ENCODE measurements at places on chromosomes 4 and X.

- DNase-seq: no peak
Observed at GRCh38 chr4:110208419-110208818, 10.0 kb upstream of the ELOVL6 start.

DNA sequence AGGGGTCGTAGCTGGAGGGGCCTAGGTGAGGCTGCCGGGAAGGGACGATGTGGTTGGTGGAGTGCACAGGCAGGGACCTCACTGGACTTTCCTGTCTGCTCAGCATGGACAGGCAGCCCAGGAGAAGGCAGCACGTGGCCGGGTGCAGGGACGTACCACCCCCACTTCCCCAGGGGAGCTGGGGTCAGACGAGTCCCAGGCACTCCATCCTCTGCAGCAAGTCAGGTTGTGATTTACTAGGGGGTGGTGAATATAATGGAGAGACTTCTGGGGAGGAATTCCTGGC, 1.5 kb upstream of the CTBP1 start:
- no peak for DNase-seq

DNA sequence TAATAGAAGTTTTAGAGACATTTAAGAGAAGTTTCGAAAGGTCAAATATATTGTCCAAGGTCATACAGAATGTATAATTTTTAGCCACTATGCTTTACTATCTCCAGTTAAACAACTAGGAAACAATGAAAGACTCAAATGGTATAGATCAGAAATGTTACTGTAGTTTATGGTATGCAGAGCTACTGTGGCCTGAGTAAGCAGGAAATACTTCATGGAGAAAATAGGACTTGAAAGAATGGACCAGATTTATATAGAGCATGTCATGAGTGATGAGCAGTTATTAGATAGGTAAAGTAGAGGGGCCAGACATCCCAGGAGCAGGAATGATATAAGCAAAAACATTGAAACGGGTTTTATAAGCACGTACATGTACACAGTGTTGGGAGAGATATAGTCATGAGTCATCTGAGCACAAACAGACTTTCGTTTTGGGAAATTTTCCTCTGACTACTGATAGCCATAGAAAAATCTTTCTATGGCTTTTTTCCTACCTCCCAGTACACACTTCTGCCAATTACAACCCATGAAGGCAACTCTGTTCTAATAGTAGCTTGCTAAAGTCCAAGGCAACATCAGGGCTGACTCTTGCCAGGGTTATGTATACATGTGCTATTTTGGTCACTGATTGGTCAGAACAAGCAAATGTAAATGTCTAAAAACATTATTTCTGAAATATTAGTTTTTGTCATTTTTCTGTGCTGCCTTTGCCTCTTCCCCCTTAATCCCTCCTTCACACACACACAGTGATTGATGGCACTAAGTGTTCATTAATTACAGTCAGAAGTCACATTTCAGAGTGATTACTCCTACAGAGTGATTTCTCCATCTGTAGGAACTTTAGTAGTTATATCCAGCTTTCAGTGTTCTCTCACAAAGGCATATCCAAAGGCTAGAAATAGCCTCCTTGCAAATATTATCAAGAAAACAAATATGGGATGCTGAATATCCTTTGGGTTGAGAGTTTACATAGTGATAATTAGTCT, 198.7 kb downstream of the ENOX2 start:
- DNase-seq: no peak

GRCh38 chr4:24768604-24769003, 26.8 kb upstream of the SOD3 start:
- no peak for DNase-seq

- no peak for DNase-seq
Observed at GRCh38 chr4:5365071-5366008, 314.1 kb downstream of the STK32B start.

GRCh38 chr4:175469514-175469913, 342.6 kb downstream of the GPM6A start:
- DNase-seq: no peak

GRCh38 chrX:118751950-118752783, 24.8 kb downstream of the IL13RA1 start:
- DNase-seq: no peak

DNA sequence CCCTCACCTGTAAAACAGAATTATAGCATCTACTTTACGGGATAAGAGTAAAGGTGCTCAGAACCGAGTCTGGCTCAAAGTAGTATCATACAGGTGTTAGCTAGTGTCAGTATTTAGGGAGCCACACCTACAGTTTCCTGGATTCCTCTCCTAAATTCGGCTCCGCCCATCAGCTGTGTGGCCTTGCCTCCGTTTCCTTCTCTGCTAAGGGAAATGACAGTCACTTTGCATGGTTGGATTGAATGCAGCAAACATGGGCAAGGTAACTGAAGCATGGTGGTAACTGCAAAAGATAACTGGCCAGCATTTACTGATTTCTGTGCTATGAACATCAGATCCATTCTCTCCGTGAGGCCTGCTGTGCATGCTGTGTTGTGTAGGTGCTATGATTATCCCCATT, 2.8 kb downstream of the PPP1R3F start:
- DNase-seq: no peak

GRCh38 chr4:35506161-35506560, 738.2 kb downstream of the ARAP2 start:
- no peak for DNase-seq

DNA sequence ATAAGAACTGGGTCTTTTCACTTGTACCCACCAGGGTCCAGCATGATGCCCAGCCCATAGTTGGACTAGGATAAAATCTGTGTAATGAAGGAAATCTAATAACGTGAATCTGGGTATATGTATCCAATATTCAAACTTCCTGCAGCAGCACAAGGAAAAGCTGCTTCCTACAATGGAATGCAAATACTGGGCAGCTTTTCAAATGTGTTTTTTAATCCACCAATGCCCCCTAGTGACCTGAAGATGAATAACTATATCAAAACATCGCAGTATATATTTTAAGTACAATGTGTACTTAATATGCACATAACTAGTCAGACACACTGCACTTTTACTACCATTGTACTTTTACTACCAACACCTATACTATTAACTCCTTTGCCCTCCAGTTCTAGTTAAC, 5.3 kb downstream of the APOO start:
- DNase-seq: no peak

- no peak for DNase-seq
Observed at GRCh38 chrX:41412261-41413081, 34.7 kb upstream of the NYX start.

GRCh38 chr4:81459228-81459627, 12.5 kb downstream of the RASGEF1B start:
- DNase-seq: no peak

DNA sequence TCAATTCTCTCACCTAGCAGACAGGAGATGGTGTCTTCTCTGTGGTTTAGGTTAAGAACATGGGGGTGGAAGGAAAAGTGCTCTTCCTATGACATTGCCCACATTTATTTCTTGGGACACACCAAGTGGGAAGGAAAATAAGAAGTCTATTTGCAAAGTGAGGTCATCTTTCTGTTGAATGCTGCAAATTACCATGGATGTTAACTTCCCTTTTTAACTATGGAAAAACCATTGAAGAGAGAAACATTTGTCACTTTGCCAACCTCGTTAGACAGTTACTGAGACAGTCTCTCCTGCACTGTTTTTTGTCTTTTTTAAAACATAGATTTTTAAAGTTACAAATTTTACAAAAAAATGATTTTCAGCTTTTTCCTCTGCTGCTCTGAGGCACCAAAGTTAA, 72.8 kb upstream of the BEND4 start:
- DNase-seq: no peak

DNA sequence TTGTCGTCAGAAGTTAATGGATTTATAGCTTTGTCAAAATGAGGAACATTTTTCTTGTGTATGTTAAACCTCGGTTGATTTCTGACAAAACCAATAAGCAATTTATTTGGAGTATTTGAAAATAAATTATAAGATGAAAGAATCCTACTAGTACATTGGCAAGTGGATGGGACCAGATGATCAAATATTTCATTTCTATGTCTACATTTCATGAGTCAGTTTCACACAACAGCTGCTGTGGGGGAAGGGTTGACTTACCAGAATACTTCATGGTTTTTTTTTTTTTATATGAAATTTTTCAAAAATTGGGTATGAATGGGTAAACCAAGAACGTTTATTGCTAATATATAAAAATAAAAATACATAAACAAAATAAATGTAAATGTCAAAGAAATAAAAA, 39.4 kb downstream of the RAPGEF2 start:
- no peak for DNase-seq

DNA sequence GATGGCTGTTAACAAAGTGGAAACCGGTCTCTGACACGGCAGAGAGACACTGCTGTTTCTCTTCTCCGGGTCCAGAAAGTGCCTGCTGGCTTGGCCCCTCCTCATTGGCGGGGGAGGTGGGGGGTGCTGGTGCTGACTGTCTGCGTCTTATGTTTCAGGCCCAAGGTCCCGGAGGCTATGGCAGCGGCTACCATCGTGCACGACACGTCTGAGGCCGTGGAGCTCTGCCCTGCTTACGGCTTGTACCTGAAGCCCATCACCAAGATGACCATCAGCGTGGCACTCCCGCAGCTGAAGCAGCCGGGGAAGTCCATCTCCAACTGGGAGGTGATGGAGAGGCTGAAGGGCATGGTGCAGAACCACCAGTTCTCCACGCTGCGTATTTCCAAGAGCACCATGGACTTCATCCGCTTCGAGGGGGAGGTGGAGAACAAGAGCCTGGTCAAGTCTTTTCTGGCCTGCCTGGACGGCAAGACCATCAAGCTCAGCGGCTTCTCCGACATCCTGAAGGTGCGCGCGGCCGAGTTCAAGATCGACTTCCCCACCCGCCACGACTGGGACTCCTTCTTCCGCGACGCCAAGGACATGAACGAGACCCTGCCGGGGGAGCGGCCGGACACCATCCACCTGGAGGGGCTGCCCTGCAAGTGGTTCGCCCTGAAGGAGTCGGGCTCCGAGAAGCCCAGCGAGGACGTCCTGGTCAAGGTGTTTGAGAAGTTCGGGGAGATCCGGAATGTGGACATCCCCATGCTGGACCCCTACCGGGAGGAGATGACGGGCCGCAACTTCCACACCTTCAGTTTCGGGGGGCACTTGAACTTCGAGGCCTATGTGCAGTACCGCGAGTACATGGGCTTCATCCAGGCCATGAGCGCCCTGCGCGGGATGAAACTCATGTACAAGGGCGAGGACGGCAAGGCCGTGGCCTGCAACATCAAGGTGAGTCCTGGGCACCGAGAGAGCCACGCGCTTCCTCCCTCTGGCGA, 2.2 kb downstream of the AKAP17A start:
- DNase-seq: no peak

DNA sequence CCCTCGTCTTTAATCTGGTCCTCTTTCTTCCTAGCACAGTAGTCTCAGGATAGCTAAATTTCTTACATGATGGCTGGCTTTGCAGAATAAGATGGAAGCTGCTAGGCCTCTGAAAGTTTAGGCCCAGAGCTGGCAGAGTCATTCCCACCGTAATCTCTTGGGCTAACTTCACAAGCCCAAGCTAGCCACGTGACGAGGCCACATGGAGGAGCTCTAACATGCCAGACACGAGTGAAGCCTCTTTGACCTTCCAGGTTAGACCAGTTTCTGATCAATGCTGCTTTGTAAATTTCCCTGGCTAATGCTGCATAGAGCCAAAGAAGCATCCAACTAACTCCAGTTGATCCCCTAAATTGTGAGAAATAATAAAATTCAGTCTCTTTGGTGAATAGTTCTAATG, 9.5 kb upstream of the CENPE start:
- no peak for DNase-seq

GRCh38 chr4:110639207-110640090, 16.6 kb upstream of the PITX2 start:
- no peak for DNase-seq

GRCh38 chr4:168759321-168759720, 250.7 kb downstream of the CBR4 start:
- DNase-seq: no peak

GRCh38 chr4:38788317-38788716, 5.5 kb upstream of the TLR10 start:
- DNase-seq: no peak

DNA sequence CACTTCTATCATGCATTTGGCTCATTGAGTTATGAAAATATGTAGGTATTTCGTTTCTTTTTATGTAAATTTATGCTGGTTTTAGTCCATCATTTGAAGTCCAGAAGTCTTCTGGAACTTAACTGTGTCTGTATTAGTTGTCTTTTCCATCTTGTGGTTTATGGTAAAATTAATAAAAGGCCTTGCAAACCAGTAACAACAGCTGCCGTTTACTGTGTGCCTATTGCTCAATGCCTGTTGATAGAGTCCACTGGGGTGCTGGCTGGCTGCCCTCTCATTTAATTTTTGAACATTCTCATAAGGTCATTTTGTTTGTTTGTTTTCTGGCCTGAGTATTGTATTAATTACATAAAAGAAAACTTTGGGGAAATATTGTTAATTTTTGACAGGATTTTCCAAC, 98.0 kb downstream of the NAA11 start:
- DNase-seq: no peak

DNA sequence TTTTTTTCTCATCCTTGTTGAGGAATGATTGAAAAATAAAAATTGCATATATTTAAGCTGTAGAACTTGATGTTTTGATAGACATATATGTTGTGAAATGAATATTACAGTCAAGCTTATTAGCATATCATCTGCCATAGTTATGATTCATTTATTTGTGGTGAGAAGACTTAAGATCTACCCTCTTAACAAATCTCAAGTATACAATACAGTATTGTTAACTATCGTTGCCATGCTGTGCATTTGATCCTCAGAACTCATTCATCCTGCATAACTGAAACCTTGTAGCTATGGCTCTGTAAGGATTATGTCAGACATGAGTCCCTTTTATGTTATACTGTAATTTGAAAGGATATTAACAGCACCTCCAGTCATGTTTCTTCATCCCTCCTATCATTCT, 2045.3 kb downstream of the ARAP2 start:
- no peak for DNase-seq

DNA sequence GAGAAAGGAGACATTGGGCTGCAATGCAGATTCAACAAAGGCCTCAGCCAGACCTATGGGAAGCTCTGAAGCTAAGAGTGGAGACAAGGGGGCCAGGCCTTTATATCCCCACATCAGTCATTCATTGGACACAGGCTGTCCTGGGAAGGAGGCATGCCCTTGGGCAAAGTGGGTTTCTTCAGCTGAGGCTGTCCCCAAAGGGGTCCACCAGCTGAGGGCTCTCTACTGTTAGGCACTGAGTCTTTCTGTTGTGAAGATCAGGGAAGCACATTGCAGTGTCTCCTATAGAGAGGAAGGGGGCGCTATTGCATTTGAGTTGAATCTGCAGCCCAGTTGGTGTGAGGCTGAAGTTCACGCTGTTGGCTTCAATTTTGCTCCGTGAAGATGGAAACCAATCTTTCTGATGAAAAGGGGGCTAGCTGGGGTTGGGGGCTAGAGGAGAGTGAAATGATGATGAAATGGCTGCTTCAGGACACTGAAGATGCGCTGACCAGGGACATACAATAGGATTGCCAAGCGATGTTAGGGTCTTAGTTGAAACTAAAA, 48.0 kb downstream of the SLC25A5 start:
- DNase-seq: no peak

DNA sequence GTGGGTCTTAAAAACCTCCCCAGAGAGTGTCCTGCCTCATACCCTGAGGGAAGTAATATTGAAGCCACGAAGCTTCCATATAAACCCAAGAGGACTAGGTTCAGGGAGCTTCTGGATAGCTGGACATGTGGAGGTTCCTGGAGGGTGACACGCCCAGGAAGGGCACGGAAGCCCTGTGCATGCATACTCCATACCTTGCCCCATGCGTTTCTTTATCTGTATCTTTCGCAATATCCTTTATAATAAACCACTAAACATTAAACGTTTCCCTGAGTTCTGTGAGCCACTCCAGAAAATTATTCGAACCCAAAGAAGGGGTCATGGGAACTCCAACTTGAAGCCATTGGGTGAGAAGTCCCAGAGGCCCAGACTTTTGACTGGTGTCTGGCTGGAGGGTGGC, 45.7 kb upstream of the HPF1 start:
- no peak for DNase-seq
